ENCODE measurements at places on chromosomes 1 and 21.

DNA sequence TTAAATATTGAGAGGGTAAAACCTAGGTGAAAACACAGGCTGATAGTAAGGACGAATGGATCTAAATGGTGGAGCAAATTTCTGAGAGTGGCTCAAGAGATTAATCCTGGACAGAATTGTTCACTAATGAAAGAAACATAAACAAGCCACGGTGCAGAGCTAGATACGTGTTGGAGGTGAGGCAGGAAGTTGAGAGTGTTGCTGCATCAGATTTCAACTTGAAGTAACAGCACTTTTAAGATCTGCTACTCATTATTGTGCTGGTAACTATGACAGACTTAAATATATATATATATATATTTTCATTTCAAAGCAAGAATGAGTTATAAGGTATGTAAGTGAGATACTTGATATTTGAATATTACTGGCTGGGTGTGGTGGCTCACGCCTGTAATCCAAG lies 64.9 kb downstream of the PTGS2 start:
- no peak for DNase-seq

- no peak for DNase-seq
Measured at GRCh38 chr1:3551290-3551678, 60.0 kb downstream of the MEGF6 start.

DNA sequence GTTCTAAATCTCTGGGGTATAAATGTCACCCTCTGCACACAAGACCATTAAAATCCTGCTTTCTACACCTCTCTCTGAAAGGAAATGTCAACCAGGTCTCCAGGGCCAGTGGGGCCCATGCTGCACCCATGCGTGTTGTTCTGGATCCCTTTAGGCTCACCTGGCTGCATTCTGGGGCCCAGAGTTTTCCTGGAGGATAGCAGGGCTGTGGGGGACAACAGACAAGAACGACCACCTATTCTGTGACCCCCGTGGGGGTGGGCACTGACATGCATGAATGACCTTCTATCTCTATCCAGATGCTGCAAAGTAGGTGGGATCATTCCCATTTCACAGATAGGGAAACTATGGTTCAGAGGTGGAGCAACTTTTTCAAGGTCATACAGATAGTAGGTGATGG lies 41.6 kb downstream of the TNNT2 start:
- no peak for DNase-seq

DNA sequence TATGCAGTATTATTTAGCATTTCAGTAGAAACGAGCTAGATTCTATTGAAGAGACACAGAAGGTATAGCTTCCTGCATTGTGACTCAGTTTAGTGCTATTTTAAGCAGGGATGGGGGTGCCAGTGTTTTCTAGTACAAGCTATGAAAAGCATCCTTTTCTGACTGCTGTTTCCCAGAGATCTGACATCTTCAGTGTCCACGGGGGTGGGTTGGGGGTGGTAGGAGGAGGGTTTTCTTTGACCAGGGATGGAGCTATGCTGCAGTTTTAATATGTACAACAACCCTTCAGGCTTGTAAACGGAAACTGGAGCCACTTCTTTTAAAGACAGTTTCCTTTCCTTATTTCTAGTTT lies 2.7 kb upstream of the NEGR1 start:
- no peak for DNase-seq

DNA sequence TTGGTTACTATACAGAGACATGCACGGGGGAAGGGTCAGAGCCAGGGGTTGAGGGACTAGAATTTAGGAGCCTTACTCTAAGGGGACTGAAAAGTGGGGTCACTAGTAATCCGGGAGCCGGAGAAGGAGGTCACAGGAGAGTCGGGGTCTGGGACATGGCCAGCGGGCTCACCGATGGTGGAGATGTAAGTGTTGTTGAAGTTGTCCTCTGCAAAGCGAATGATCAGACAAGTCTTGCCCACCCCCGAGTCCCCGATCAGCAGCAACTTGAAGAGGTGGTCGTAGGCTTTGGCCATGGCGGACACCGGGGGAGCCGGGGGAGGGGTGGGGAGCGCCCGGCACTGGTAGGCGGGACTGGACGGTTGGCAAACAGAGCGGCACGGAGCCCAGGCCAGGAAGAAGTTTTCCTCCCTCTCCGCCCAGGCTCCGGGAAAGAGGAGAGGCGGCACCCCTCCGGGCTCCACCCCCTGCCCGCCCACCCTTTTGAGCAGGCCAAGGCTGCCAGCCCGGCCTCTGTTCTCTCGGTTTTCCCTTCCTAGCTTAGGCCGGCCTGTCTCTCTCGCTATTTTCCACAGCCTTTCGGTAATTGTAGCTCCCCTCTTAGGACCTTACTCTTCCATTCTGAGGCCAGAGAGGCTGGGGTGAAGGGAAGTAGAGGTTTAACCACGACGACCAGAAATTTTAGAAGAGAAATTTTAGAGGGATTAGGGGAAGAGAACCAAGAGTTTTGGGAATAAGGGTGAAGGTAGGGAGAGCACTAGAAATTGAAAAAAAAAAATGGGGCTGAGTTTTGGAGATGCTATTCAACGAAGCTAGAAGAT lies at the start of gene RAB13:
TSS of gene RAB13 (minus strand) at position 399 of the 821 bp plus-strand sequence. CDS start at position 296, 103 bp downstream.
- peak; percentile 60 for DNase-seq
